Activated T-cell treated with anti-CD3 and anti-CD28 coated beads, Interleukin-2, amount 50 U/mL, for 4 hours (primary cell): ENCODE measurements at places on chromosomes 3 and 15. TPM values are rescaled to one million over a fixed set of nuclear protein-coding genes. Genes with fewer than 3 reads are reported as not detected.

Gene GOLGA6B
- not detected for total RNA-seq

Gene RASA2
- total RNA-seq, result 32.4 TPM

Gene IFT57
- total RNA-seq, result 31.5 TPM

Gene RBP2
- not detected for total RNA-seq

- no peak for DNase-seq
Measured at GRCh38 chr15:59298854-59299250, 73.8 kb downstream of the MYO1E start.

DNA sequence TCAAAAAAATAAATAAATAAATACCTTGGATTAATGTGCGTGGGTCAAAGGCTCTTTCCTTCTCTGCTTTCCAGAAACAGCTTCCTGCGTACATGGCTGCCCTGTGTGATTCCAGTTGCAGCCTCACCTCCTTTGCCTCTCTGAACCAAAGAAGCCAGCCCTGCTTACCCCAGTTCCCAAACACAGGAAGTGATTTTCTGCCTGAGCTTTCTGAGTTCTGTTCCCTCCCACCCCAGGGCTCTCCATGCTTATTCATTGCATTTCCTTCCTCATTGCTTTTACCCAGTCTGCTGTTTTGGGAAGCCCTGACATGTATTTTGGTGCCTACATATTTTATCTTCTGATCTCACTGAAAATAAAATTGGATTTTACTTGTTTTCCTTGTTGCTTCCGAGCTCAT is 15.4 kb downstream of the ZSCAN2 start:
- no peak for DNase-seq

GRCh38 chr3:147418808-147419701 is 9.9 kb downstream of the ZIC1 start:
- no peak for DNase-seq

- DNase-seq, result no peak
Measured at GRCh38 chr3:60577601-60578000, 673.7 kb downstream of the FHIT start.

GRCh38 chr3:112858410-112859069 is 11.9 kb upstream of the CD200R1L start:
- no peak for DNase-seq

GRCh38 chr15:100779331-100780207 is 100.1 kb upstream of the ALDH1A3 start:
- DNase-seq, result no peak
